Activated CD4-positive, CD25-positive, alpha-beta regulatory T cell treated with anti-CD3 and anti-CD28 coated beads, Interleukin-2, amount 50 U/mL, for 24 hours (primary cell): ENCODE measurements at places on chromosomes 5 and 9.

DNA sequence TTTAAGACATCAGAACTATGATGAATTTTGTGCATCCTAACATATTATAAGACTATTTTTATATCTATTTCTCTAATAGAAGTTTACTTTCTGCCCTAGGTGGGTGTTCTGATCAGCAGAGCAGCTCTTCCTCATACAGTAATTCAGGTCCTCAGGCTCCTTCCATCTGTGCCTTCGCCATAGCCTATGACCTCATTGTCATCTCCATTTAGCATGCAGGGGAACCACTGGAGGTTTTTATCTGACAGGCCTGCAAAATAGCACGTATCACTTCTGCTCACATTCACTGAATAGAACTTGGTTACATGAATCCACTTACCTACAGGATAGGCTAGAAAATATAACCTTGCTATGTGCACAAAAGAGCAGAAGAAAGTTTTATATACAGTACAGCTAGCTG is 159.4 kb upstream of the CCNH start:
- ATAC-seq = no peak

DNA sequence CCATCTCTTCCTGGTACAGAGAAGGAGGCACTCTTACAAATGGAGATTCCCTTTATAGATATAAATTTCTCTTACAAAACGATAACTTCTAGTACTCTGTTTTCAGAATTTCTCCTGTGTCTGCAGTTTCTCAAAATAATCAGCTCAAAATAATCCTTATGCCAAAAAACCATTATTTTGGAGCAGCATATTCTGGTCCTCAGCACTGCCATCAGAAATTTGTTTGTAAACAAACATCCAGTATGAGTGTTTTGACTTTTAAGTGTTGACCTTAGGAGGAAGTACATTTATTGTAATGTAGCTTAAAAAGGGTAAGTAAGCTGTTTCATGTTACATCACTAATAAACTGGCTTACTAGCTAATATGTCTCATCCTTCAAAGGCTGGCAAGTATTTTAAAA is 52.8 kb upstream of the SNAPC3 start:
- ATAC-seq = no peak

DNA sequence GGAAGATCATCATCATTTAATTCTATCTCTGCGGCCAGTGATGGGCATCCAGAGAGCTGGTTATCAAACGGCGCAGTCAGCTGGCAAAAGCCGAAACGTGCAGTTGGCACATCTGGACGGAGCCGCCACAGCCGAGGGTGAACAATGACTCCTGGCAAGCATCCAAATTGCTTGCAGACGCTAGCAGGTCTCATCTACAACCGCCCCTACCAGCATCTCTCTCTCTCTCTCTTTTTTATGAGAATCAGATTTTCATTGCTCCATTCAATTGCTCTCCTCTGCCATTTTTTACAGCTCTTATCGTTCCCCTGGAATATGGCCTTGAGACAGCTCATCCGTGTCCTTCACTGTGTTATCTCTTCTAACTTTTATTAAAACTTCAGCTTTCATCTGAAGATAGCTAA is 165.2 kb downstream of the MAPKAP1 start:
- no peak for ATAC-seq

DNA sequence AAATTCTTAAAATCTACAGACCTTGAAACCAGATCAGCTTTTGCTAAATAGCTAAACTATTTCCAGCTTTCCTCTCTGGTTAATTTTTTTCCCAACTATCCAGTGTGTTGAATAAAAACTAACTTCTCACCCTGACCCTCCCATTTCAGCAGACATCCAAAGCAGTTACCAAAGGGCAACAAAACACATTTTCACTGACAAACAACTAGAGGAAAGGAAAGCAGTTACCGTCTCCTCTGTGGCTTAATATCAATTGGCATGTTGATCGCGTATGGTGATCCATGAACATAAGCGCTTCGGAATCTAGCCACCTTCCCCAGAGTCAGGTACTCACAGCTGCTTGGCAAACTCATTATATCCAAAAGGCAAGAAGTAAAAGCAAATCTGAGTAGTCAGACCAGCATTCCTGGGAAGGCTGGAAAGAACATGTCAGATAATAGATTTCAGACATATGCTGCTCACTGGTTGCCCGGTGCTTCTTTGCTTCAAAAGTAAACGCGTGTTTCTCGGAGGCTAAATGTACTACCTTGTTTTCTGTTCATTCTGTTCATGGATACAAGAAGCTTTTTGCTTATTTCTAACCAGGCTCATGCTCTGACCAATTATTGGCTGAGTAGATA is 463.4 kb downstream of the PDE4D start:
- ATAC-seq = no peak

DNA sequence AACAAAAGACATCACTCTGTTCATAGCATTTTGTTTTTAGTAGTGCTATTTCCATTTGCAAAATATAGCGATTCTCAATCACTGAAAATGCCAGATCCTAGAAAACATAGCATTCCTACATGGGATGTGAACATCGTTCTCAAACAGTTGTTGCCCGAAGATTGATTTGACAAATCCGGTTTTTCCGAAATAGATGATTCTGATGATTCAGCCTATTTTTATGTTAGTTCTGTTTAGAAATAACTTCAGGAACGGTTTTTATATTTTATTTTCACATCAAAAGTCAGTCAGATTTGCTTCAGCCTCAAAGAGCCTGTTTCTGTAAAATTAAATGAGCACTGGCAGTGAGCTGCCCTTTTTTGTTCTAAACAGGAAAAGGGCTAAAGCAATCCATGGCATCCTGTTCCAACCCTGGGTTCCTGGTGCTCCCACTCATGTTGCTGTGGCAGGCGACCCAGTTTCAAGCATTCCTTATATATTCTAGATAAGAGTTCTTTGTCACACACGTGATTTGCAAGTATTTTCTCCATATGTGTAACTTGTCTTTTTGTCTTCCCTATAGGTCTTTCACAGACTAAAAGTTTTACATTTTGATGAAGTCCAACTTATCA is 14.2 kb upstream of the PSIP1 start:
- ATAC-seq = no peak

GRCh38 chr5:151118913-151119575 is 38.2 kb upstream of the TNIP1 start:
- no peak for ATAC-seq

DNA sequence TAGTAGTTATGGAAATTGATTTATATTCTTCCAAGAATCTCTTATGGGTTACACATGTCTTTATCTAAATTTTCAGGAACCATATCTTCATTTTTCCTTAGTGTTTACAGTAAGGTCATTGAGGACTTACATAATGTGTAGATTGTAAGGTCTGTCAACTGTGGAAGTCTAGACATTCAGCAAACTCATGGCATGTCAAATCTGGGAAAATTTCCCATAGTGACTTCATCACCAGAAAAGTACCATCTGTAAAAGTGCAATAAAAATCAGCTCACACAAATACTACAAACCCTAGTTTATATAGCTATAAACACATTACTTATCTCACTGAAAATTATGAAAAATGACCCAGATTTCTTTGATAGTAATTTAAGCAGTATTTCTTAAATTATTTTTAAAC is 419.4 kb downstream of the MTRR start:
- ATAC-seq = no peak
